ENCODE measurements at places on chromosomes 6 and 20.

DNA sequence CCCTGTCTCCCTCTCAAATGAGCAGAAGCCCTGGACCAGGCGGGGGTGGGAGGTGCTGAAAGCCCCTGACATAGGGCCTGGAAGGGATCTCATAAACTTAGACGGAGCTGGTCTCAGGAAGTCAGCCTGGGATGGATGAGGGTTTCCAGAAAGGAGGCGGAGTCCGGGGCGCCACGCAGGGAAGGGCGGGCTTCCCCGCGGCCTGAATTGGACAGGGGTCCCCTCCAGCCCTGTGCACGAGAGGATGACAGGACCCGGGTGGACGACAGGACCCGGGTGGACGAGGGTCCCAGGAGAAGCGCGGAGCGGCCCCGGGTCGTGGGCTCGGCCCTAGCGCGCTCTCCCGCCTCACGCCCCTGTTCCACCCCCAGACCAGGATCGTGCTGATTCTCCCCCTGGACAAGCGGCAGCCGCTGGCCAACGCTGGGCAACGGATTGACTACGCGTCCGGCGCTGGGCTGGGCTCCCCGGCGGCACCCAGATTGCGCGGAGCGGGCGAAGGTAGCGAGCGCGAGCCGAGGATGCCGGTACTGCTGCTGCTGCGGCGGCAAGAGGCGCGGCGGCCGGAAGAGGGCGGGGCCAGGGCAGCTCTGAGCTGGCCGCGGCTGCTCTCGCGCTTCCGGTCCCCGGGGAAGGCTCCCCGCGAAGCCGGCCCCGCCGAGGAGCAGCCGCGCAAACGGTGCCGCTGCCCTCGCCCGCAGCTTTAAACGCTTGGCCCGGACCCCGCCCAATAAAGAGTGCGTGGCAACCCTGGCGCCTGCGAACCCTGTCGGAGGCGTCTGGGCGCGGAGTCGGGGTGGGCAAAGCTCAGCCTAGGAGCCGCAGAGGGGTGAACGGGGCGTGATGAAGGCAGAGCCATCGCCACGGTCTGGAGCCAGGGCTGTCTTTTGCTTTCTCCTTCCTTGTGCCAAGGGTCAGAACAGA is 1.3 kb downstream of the C20orf144 start:
- DNase-seq, result peak; percentile 25

- no peak for DNase-seq
These were observed 163.7 kb downstream of the DTNBP1 start for GRCh38 chr6:15499125-15499524.

DNA sequence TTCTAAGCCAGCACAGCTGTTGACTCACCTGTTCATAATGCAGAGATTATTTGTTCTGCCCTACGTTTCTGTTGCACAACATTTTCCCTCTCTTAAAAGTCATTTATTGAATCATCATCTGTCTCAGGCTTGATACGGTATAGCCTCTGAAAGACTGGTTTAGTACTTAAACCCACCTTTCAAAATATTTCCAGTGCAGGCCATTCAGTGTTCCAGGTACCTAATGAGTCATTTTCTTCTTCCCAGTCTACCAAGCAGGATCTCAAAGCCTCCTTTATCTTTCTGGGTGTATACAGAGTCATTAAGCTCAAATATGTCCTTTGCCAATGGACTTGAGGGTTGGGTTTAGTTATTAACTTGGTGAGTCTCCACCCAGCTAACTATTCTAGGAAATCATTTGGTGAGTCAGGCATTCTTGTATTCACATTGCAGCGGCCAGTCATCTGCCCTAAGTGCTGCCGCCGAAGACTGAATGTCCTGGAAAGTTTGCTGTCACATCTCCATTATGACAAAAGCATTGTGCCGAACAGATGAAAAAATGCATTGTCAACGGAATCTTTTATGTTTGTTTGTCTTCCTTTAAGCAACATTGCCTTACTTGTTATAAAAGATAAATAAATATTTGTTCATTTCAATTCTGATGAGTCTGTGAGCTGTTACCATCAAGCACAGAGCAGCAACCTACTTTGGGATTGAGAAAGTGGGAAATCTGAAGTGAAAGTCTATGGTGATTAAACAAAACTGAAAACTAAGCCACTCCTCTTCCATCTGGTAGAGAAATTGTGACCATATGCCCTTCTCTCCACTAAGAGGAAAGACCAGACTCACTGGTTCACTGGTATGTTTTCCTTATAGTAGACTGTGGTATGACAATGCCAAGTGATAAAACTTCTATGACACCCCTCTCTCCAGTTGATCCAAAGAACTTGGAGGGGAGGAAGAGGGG is 14.3 kb upstream of the FAM135A start:
- no peak for DNase-seq

GRCh38 chr6:2038092-2038491 is 207.3 kb downstream of the GMDS start:
- DNase-seq, result no peak

GRCh38 chr20:38358556-38358955 is 12.3 kb downstream of the LBP start:
- DNase-seq, result no peak

- no peak for DNase-seq
These were observed 289.6 kb downstream of the TBC1D7 start for GRCh38 chr6:13038741-13039190.

DNA sequence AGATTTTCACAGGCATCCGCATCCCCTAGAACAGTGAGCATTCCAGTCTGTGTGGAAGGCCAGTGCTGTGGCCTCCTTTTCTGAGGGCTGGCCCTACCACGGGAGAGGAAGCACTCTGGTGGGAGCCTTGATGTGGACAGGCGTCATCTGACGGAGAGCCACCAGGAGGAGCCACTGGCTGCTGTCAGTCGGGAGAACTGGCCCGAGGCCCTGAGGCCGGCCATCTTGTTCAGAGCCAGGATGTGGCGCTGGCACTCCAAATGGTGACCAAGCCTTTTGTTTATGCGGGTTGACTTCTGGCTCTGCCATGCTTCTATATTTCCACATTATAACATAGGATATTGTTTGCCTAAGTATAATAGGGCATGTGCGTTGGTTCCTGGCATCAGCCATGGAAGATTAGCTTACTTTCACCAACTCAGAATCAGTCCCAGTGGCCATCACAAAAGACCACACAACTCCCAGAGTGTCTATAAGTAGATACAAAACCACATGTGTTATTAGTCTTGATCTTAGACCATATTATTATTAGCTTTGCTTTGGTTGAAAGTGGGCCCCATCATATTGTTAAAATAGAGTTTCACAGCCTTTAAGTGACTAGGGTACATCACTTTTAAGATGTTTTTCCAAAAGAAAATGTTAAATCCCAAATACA is 273.9 kb upstream of the TAB2 start:
- DNase-seq, result no peak

GRCh38 chr20:15345287-15345686 is 1007.9 kb upstream of the FLRT3 start:
- no peak for DNase-seq

- no peak for DNase-seq
These were observed 174.1 kb upstream of the PTPRK start for GRCh38 chr6:128694303-128695009.

- DNase-seq, result no peak
These were observed 50.9 kb upstream of the FAM184A start for GRCh38 chr6:119129148-119129967.

- no peak for DNase-seq
These were observed 1.7 kb upstream of the ULBP2 start for GRCh38 chr6:149939909-149940671.

GRCh38 chr20:32792316-32792715 is 27.4 kb upstream of the MAPRE1 start:
- no peak for DNase-seq

GRCh38 chr20:32344835-32345506 is 13.2 kb upstream of the ASXL1 start:
- no peak for DNase-seq

- DNase-seq, result no peak
These were observed 13.7 kb upstream of the SIRPB1 start for GRCh38 chr20:1633535-1633934.

GRCh38 chr6:139337830-139338229 is 36.6 kb downstream of the CITED2 start:
- DNase-seq, result no peak

DNA sequence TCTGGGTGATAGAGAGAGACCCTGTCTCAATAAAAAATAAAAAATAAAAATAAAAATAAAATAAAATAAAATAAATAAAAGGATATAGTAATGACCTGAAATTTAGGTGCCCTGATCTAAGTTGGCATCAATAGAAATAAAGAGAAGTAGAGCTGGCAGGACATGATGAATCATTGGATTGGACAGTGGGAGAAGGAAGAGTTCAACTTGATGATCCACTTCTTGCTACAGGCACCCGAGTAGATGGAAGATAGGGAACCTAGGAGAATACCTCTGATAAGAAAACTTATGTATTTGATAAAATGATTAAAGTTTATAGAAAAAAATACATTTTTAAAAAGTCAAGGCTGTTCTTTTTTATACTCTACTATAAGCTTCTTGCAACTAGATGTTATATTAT is 79.0 kb downstream of the ADTRP start:
- no peak for DNase-seq

GRCh38 chr6:136880748-136881460 is 41.2 kb upstream of the SLC35D3 start:
- DNase-seq, result no peak

DNA sequence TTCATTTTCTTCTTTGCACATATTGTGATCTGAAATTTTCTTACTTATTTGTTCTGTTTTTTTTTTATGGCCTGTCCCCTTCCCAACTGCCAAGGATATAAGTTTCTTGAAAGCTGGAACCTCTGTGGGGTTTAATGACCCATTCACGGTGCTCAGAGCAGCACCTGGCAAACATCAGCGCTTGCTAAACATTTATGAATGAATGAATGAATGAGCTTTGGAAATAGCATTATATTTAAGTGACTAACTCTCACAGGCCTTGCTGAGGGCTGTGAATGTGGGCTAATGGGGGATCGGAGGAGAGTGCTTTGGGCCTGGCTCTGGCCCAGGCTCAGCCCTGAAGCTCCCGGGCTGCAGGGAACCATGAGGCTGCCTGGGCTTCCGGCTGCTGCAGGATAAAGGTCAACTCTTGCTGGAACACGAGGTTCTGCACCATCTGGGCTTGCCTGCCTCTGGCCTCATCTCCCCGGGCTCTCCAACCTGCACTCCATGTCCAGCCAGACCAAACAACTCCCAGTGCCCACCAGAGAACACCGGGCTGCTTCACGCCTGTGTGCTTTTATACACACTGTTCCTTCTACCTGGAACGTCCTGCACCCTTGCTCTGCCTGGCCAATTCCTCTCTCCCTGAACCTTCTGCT is 14.6 kb upstream of the ARMC12 start:
- no peak for DNase-seq

DNA sequence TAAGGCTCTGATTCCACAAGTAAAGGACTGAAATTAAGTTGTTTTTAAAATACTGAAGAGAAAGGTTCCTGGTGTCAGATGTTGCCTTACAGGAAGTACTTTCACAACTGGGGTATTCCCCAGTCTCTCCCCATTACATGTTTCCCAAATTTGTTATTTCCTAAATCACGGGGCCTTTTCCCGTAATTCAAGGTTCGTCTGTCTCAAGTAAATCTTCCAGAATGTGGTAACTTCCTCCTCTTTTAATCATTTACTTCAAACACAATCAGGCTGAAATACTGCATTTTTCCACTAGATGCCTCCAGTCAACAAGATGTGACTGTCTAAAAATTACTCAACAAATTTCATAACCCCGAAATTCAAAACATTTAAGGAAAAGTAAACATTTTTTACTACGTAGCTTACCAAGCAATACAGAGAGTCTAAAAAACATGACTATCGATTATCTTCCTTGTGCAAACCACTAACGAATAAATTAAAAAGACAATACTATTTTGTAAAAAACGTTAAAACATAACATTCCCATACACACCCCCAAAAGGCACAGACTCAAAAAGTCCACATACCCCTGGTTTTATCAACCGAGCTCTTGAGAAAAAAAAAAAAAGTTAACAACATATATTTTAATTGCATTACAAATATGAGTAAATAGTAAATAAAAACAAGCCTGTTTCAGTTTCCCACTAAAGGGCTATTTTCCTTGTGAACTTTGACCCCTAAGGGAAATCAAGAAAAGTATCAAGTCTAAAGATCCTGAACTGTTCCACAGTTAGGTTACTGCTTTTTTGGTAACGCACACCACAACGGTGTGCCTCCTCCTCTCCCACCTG is 1.7 kb downstream of the SOD2 start:
- DNase-seq, result no peak

DNA sequence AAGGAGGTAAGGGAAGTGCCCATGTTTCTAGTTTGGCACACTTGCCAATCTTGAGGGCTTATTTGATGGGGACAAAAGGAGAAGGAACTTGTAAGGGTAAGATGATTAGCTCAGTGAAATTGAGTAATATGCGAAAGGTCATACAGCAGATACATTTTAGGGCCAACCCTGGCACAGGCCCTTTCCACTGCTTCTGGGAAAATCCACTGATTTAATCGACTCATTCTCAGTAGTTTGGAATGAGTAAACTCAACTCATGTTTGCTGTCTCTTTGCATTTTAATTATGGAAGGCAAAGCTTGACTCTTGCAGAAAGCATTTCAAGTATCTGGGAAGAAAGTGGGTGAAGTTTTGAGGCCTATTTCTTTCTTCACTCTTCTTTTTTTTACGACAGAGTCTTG is 20.0 kb downstream of the PHF20 start:
- DNase-seq, result no peak

DNA sequence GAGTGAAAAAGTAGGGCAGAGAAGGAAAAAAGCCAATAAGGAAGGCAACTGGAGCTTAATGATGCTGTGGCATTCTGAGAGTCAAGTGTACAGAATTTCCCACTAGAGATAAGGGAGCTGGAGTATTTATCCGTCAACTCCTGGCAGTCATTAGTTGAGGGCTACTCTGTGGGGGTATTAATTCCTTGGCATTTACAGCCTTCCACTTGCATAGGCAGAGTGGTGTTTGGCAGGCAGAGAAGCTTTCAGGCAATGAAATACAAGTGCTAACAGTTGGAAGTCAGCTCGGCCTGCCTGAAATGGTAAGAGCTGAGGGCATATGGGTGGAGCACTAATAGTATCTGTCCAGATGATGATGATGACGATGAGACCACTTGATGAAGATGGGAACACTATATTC is 207.3 kb upstream of the FLRT3 start:
- no peak for DNase-seq

- no peak for DNase-seq
These were observed 60.5 kb upstream of the PRDM1 start for GRCh38 chr6:106025655-106026054.

DNA sequence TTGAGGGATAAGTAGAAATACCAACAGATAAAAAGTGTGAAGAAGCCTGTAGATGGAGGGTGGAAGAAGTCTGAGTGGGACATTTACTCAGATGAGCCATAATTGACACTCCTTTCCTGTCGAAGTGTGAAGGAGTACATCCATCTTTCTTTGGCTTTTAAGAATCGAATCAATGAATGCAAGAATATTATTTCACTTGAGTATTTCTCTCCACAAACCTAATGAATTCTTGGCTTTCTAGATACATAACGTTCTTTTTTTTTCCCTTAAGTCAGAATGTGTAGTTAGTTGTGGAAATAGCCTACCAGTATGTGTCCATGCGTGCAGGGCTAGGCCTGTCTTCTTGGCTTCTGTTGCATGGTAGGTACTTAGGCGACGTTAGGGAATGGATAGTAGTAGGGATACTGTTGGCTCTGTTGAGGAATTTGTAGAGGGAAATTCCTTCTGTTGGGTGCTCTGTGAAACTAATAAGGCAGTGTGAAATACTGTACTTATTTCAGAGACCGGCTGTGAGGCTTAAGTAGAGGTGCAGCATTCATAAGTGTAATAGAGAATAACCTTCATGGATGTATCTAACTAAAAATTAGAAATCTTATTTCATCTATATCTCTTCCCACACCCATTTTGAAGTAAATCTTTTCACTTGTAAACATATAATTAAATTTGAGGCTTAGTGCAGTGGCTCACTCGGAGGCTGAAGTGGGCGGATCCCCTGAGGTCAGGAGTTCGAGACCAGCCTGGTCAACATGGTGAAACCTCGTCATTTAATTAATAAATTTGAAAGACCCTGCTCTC is 1.5 kb downstream of the RPS18 start:
- DNase-seq, result no peak
